ENCODE measurements at places on chromosomes 2 and 18.

GRCh38 chr2:209389171-209389618 is 34.7 kb upstream of the MAP2 start:
- DNase-seq: no peak

GRCh38 chr2:183267148-183267827 is 143.0 kb downstream of the NUP35 start:
- DNase-seq: no peak

DNA sequence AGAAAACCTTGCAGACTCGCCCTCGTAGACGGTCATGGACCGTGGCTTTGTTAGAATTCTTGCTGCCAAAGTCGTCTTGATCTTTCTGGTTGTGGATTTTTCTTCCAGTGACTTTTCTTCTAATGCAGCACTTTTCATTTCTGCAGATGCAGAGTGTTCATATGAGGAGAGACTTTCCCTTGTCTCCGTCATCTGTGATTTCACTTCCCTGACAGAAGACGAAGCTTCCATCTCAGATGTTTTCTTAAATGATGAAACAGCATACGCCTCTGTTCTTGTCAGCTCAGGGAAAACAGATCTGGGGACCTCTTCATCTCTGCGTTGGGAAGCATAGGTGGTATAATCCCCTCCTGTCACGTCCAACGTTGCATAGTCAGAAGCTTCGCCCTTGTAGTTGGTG is 50.9 kb downstream of the PLEKHA3 start:
- no peak for DNase-seq

GRCh38 chr18:40037356-40037755 is 1917.7 kb upstream of the PIK3C3 start:
- DNase-seq: no peak

All from stimulated activated CD8-positive, alpha-beta memory T cell treated with anti-CD3 and anti-CD28 coated beads, Interleukin-15, amount 100 ng/mL, for 4 hours (primary cell).